ENCODE measurements at places on chromosomes 6 and 20. TPM values are rescaled to one million over a fixed set of nuclear protein-coding genes. Genes with fewer than 3 reads are reported as not detected.

DNA sequence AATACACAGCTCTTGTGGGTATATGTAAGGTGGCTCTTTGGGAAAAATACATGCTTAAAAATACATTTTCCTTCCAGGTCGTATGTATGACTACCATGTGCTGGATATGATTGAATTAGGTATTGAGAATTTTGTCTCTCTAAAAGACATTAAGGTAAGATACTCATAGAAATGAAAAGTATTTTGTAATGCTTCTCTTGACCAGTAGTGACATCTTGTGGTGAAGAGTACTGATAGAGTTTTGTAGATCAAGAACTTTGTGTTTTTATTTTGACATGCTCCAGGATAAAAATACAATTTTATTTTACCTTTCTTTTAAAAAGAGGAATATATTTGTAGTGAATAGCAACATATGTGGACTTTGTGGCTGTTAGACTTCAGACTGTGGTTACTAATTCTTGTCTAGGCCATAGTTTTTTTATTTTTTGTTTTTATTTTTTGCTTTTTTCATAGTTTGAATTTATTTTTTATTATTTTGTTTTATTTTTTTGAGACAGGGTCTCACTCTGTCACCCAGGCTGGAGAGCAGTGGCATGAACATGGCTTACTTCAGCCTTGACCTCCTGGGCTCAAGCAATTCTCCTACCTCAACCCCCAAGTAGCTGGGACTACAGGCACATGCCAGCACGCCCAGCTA lies 17.9 kb downstream of the RPF2 start:
- peaks cover 43% of the 10 kb centered on the region for H3K36me3 ChIP-seq

GRCh38 chr6:90545448-90545847 lies 41.4 kb downstream of the MAP3K7 start:
- no peaks in the 10 kb centered on the region for H3K27me3 ChIP-seq
- no peak for DNase-seq
- H3K4me1 ChIP-seq, result peaks cover 2% of the 10 kb centered on the region
- H3K4me3 ChIP-seq, result no peak overlapping the region

The PRR18 gene
- not detected for total RNA-seq

DNA sequence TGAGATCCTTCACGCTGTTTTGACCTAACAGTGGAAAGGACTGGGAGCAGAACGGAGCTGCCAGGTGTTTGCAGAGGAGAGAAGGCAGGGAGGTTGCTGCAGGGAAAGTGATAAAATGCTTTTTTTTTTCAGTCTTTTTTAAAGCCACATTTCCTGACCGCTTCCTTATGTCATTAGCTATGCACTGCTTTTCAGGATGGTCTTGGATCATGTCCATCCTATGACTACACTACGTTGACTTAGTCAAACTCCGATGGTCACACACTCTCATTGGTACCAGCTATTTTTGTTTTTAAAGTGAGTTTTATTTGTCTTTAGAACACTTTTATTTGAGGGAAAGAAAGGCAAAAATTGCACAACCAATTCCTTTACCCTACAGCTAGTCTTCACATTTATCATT lies 89.2 kb upstream of the EXOC2 start:
- H3K4me3 ChIP-seq, result no peak overlapping the region
- no peaks in the 10 kb centered on the region for H3K36me3 ChIP-seq
- no peak for DNase-seq
- H3K27ac ChIP-seq, result no peak overlapping the region
- peaks cover 32% of the 10 kb centered on the region for H3K27me3 ChIP-seq
- H3K4me1 ChIP-seq, result peaks cover 6% of the 10 kb centered on the region

DNA sequence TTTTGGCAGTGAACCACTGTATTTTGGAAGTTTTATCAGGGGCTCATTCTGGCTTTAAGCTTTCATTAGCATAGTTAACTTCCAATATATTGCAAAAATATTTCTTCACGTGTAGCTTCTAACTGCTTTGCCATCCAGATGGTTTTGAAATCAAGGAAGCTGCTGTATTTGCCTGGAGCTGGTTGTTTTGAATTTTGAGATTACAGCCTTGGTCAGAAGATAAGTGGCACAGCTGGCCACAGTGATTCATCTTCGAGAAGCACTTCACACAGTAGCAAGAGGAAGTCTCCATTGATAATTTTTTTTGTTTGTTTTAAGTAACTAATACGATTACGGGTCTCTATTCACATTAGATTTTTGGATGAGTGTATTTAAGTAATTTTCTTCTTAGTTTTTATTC lies 3.8 kb downstream of the APCDD1L start:
- no peak overlapping the region for H3K27ac ChIP-seq
- DNase-seq, result no peak
- H3K4me3 ChIP-seq, result no peak overlapping the region
- peaks cover 39% of the 10 kb centered on the region for H3K27me3 ChIP-seq
- H3K36me3 ChIP-seq, result no peaks in the 10 kb centered on the region
- no peaks in the 10 kb centered on the region for H3K4me1 ChIP-seq

- no peak for DNase-seq
- no peaks in the 10 kb centered on the region for H3K27me3 ChIP-seq
- H3K36me3 ChIP-seq, result peaks cover 2% of the 10 kb centered on the region
- H3K4me3 ChIP-seq, result no peak overlapping the region
Observed at GRCh38 chr6:111478749-111479148, 4.3 kb downstream of the REV3L start.
